NCI-H2171 (cell line): ENCODE measurements at places on chromosomes 5 and 9.

- DNase-seq, result no peak
These were observed 76.6 kb downstream of the PPIC start for GRCh38 chr5:122959740-122960445.

GRCh38 chr5:55036477-55036876 is 12.4 kb downstream of the GZMK start:
- no peak for DNase-seq

DNA sequence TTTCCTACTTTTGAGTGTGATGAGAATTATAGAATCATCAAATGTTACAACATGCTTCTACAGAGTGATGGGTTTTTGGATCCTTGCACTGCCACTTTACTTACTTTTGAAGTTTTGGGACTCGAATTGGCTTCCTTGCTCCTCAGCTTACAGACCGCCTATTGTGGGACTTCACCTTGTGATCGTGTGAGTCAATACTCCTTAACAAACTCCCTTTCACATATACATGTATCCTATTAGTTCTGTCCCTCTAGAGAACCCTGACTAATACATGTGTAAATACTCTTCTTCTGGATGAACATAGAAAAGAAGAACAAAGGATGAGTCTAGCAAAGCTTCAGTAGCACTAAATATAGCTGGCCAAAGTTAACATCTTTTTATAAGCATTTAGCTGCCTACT is 98.7 kb upstream of the PDE4D start:
- no peak for DNase-seq

DNA sequence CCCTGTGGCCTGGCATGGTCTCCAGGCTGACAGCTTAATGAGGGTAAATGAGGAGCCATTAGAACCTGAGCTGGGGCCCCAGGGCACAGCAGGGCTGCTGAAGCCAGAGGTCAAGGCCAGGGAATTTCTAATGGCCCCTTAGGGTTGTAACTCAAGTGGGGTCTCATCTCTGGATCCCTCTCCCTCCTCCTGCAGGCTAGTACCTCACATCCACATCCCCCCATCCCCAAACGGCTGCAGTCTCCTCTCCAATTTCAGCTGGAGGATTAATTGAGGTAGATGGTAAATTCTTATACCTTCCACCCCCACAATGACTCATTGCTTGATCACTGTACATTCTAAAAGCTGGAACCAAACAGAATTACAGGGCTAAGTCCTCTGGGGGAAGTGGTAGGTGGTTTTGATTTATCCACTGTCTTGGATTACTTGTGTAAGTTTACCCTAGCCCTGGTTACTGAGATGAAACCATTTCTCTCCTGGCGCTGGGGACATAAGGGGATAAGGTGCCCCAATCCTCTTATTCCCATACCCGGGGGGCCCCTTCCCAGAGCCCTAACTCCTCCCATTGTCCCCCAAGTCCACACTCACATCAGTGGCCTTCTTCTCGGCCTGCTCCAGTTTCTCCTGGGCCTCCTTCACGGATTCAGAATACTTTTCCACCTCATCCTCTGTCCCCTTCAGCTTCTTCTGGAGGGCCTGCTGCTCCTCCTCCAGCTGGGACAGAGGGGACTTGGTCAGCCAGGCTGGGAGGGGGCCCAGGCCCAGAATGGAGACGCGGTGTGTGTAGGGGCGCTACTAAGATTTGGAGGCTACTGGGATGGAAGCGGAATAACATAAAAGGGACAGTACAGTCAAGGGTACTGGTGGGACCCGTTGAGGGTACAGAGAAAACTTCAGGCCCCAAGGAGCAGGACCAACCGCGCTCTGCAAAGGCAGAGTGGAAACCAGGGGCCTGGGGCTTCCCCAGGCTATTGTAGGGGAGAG is 875 bp downstream of the TPM2 start:
- DNase-seq, result no peak

DNA sequence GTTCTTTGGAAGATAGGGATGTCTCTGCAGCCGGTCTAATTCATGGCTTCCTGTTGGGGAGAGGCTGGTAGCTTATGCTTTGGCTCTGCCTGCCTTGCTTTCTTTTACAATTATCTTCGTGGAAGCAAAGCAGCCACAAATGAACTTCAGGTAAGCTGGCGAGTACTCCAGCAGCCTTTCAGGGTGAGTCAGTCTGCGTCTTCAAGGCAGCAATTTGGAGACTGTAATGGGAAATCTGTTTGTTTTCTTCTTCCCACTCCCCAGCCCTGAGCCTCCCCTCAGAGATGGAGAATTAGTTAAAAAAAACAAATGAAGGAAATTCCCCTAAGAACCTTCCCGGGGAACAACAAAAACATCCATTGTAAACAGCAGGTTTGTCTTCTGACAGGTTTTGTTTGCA is 100.1 kb downstream of the PSAT1 start:
- DNase-seq, result no peak

GRCh38 chr9:134391319-134392231 is 65.3 kb downstream of the RXRA start:
- DNase-seq, result no peak

DNA sequence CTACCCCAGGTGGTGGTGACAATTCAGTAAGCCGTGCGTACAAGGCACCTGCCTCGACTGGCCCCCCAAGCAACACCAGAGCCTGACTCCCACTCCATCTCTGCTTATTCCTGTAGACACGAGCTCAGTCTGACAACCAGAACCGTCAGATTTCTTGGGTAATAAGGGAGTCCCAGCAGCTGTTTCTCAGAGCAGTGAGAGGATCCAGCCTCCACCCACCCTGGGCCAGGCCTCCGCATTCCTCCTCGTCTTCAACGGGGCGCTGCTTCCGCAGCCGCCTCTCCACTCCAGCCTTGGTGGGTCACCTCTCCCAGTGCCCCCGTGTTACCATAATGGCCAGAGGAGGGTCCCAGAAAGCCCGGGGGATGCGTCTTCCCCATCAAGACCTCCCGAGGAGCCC is 27.7 kb upstream of the GFPT2 start:
- DNase-seq, result no peak

GRCh38 chr5:129163810-129164378 is 69.3 kb downstream of the ISOC1 start:
- DNase-seq, result no peak

GRCh38 chr9:91187311-91187964 is 174.3 kb downstream of the AUH start:
- no peak for DNase-seq
